Stimulated activated CD4-positive, alpha-beta T cell treated with anti-CD3 and anti-CD28 coated beads, Interleukin-1b, Interleukin-23, amount 100 ng/mL, for 48 hours (primary cell): ENCODE measurements at places on chromosomes 12 and 14.

- DNase-seq = no peak
Observed at GRCh38 chr14:105432657-105433056, 13.0 kb downstream of the MTA1 start.

DNA sequence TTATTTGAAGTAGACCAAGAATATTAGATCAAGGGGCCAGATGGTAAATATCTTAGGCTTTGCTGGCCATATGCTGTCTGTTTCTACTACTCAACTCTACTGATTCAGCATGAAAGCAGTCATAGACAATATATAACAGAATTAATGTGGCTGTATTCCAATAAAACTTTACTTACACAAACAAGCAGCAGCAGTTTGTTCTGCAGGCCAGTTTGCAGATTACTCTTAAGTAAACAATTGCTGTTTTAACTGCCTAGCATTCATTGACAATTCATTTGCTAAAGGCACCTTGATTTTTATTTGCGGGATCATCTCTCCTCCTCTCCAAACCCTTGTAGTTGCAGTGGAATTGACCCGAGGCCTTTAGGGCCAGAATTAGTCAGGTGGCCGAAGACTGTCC, 94.1 kb upstream of the GARIN6 start:
- DNase-seq = no peak

DNA sequence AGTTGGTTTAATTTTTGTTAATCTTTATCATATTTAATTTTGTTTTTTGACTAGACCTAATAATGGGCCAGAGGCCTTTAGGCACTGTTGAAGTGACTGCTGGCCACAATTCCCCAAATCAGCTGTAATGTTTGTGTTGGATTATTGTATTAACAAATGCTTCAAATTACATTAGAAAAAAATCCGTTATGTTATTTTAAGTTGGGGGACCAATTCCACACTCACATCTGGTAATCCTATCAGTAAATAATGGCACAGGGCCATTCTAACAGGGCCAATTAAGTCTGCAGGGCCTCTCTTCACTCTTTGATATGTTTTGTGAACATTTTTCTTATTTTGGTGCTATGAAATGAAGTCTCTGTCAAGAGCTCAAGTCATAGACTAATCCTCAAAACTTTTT, 39.6 kb downstream of the CHST11 start:
- no peak for DNase-seq

DNA sequence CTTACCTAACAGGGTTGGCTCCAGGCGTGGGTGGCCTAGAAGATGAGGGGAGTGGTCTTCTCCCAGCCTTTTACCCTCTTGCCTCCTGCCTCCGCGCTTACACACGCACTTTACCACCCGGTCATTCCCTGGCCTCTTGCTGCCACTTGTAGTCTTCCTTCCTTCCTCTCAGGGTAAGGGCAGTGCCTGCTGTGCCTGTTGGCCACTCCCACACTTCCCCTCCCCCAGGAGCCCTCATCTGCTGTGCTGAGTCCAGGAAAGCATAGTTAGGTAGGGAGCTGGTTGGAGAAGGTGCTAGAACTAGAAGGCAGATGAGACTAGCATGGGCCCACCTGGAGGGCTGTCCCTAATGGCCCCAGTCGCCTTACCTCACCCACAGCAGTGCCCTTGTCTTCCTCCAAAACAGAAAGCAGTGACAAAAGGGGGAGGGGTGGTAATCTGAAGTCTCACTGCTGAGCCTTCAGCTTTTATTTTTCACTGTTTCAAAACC, 54.3 kb upstream of the SRSF5 start:
- DNase-seq = no peak

DNA sequence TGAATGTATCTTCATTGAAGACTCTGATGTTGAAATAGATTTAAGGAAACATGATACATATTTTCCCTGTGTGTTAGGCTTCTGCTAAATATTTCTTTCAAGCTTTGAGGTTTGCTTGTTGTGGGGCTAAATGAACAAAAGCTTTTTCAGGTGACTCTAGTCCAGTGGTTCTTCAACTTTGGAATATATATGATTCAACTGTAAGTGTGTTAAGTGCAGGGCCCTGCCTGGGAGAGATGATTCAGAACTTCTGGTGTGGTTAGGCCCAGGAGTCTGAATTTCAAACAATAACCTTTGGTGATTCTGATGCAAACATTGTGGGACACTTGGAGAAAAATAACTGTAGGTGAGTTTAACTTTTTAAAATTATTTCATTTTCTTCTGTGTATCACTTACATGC, 93.0 kb downstream of the TRHDE start:
- DNase-seq = no peak

GRCh38 chr12:123056709-123057108, 76.2 kb downstream of the ARL6IP4 start:
- DNase-seq = no peak

GRCh38 chr14:54086767-54087166, 130.1 kb upstream of the BMP4 start:
- DNase-seq = no peak

GRCh38 chr12:65839027-65839426, 14.7 kb downstream of the HMGA2 start:
- DNase-seq = no peak

DNA sequence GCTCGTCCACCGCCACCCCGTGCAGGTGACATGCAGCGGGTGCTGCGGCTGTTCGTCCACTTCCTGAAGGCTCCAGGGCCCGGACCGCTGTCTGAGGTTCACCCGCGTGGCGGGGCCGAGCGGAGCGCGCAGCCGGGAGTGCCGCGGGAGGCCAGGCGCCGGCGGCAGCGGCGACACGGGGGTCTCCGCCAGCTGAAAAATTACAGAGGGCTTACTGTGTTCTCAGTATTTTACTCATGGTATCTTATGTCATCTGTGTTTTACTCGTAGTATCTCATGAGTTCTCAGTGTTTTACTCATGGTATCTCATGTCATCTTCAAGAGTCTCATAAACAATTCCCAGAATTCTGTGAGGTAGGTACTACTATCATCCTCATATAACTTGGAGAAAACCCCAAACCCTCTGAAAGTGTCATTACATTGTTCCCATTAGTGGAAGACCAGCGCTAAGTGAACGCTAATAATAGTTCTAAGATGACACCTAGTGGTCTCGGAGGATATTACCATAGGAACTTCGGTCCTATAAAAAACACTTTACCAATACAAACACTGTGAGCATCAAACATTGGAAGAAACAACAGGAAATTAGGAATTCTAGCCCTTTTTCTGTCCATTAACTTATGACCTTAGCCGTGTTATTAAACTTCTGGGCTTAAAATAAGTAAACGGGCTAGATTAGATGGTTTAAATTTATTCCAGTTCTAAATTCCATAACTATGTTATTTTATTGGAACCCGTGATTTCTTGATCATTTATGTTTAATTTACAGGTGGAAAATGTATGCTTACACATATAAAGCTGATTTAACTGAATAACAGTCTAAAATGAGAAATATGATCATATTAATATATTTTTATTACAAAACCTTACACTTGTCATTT, 32.4 kb downstream of the AK7 start:
- DNase-seq = peak; percentile 8

DNA sequence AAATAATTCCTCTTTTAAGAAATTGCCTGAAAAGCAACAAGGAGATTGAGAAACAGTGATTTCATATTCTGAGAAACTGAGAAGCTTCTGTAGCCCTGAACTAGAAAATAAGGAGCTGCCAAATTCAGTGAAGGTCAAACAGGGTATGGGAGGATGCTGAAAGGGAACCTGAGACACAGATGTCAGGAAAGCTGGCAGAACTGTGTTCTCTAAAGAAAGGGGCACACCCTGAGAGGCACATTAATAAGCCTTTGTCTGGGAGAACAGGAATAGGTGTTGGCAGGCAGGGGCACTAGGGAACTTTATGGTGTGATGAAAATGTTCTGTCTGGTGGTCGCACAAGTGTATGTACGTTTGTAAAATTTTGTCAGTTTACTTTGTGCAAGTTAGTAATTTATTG, 29.6 kb downstream of the VRK1 start:
- no peak for DNase-seq

DNA sequence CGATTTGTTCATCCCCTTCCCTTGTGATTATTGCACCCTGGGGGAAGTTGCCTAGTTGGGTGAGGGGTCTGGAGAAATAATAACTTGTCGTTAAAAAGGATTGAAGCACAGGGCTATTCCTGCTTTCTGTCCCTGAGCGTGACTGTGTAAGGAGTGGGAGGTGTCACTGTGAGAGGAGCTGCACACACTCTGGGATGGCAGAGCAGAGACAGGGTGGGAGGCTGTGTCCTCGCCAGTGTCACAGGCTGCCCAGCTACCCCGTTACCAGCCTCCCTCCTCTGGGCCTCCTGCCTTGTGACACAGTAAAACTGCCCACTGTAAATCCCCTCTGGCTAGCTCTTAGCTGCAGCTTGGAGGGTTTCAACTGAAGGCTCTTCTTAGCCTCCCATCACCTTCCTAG, 460.6 kb downstream of the AACS start:
- no peak for DNase-seq

DNA sequence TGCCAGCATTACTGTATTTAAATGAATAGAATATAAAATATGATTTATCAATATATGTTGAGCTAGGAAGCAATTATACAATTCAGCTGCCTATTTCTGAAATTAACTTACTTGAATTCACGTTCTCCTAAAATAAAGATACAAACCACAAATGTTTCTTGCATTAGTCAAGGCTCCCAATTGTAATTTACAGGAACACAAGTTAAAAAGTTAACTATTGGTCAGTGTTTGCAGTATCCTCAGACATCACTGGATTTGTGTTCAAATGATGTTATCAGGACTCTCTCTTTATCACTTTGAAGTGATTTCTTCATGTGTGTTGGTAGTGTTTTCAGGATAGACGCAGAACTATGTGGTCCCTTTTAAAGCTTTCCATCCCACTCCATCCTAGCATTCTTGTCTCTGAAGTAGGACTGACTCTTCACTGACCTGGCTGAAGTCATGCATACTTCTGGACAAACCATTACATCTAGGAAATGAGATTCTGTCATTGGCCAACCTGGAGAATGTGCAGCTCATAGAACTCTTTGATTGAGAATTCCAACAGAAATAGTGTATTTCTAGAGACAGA, 156.1 kb downstream of the KICS2 start:
- no peak for DNase-seq

DNA sequence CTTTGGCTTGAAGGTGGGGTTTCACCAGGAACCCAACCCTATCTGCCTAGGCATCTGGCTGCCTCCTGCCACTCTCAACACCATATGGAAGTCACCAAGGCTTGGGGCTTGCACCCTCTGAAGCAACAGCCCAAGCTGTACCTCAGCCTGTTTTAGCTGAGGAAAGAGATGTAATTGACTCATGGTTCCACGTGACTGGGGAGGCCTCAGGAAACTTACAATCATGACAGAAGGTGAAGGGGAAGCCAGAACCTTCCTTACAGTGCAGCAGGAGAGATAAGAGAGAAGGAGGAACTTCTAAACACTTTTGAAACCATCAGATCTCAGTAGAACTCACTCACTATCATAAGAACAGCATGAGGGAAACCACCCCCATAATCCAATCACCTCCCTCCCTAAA, 26.9 kb downstream of the GLIPR1L1 start:
- DNase-seq = no peak
